ENCODE measurements at places on chromosomes 2 and 18.

GRCh38 chr18:76273036-76273545 lies 222.0 kb downstream of the ZNF516 start:
- DNase-seq = no peak

- DNase-seq = no peak
These were observed 49.4 kb downstream of the PLEKHM3 start for GRCh38 chr2:207975921-207976320.

DNA sequence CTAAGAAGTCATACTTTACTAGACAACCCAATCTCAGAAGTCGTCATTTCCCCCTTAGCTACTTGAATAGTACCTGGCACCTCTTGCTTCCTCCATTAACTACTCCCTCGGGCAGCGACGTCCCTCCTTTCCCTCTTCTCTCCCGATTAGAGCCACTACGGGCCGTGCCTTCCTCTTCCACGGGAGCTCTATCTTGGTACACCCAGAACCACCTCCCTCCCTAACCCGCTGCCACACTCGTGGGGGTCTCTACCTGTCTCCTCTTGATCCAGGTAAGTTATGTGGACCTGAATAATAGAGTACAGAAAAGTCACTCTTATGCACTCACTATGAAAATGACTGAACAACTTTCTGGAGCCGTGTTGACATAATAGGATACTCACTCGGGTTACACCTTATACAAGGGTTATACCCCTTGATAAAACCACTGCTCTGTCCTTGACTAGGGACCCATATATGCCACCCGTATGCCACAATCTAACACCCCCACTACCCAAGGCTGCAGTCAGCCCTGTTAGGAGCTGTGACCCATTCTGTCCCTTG lies 595 bp upstream of the HDHD2 start:
- DNase-seq = no peak

DNA sequence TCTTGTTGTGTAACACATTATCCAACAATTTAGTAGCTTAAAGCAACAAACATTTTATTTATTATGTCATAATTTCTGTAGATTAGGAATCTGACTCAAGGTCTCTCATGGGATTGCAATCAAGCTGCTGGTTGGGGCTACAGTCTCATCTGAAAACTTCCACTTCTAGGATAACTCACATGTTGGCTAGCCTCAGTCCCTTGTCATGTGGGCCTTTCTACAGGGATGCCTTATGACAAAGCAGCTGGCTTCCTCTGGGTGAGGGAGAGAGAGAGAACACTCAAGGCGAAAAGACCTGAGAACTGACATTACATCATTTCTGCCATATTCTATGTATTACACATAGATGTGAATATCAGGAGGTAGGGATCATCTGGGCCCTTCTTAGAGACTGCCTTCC lies 317.9 kb upstream of the VRK2 start:
- DNase-seq = no peak

- DNase-seq = no peak
These were observed 7.7 kb downstream of the SLC30A3 start for GRCh38 chr2:27255187-27255586.

DNA sequence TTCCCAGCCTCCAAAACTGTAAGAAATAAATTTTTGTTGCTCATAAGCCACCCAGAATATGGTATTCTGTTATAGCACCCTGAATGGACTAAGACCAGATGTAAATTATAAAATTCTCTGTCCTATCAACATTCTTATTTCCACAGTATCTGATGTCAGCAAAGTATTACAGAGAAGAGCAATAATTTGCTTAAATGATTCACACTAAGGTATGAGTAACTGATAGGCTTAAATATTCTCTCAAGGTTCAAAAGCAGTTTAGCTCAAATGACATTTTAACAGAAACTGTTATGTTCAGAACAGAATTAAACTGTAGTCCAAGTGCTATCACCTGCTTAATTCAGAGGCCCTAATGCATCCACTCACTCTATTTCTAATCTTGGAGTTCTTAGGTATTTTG lies 12.8 kb downstream of the SESTD1 start:
- DNase-seq = no peak

DNA sequence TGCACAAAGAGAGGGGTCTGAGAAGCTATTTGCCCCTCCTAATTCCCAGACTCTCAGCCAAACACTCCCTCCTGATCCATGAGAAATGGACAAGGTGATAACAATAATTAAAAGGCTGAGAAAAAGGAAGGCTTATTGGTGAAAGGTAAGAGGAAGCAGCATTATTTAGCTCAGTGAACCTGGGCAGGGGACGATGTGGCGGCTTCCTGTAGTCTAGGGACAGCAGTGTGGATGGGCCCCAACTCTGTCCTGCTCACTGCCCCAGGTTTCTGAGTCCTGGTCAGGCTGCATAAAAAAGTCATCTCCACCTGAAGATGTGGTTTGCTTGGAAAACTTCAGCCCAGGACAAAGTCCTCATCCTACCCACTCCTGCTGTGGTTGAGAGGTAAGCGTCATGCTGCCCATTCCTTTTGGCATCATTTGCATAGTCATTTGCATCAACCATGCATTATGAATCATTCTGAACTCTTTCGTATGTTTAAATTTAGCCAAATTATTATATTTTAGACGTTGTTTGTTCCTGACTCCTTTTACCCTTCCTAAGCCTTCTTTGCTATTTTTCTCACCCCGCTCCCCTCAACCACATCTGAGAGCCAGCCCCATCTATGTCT lies 126.8 kb downstream of the CLIP4 start:
- DNase-seq = no peak

DNA sequence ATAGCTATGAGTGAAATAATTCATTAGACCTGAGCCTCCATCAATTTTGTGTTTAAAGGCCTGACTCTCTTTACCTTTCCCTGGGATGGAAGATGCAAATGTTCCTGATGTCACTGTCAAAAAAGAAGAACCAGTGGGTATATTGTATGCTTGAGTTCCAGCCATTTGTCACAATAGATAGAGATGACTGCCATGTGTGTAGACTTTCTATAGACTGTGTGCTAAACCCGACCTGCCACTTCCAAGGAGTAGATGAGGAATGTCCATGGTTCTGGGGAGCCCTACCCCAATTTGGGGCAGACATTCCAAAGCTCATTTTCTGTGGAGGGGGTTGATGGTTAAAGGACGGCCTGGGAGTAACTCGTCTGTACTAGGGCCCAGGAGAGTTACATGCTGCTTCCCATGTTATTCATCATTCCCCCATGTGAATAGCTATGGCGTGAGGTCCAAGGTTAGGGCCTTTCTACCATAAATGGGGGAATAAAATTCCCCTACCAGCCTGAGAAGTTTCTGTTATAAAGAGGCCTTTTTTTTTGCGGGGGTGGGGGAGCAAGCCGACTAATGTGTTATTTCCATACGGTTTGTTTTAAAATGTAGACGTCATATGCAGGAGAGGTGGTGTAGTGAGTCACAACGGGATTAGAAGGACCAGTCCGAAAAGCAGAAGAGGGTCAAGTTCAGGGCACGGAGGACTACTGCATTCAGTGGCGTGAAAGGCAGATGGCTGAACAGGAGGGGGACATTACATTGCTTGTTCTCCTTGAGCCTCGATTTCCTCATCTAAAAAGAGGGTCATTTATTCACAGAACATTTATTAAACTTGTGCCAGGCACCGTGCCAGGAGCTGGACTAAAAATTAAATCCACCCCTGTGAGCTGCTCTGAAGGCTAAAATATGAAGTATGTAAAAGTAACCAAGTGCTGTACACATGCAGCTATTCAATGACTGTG lies 24.0 kb downstream of the IL1B start:
- DNase-seq = no peak

DNA sequence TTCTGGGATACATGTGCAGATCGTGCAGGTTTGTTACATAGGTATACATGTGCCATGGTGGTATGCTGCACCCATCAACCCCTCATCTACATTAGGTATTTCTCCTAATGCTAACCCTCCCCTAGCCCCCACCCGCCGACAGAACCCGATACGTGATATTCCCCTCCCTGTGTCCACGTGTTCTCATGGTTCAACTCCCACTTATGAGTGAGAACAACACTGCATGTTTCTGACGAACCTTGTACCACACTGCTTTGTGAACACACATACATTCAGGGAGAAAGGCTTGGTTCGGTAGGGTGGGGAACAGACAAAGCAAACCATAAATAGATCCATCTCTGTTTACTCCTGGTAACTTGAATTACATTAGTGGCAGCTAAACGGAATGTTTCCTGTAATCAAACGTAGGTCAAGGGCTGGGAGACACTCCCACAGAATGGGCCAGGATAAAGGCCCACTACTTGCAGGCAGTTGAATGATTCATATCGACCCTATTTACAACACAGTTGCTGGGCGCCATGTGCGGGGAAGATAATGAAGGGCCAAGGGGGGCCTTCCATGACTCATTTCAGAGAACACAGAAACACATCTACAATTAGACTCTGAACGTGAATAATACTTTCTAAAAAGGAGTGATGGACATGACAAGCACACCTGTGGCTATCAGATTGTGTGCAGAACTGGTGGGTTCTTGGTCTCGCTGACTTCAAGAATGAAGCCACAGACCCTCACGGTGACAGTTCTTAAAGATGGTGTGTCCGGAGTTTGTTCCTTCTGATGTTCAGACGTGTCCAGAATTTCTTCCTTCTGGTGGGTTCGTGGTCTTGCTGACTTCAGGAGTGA lies 56.8 kb upstream of the KIDINS220 start:
- no peak for DNase-seq

GRCh38 chr2:236762628-236763027 lies 193.0 kb downstream of the ACKR3 start:
- no peak for DNase-seq

- DNase-seq = no peak
These were observed 218.0 kb upstream of the OSR1 start for GRCh38 chr2:19576411-19576810.

DNA sequence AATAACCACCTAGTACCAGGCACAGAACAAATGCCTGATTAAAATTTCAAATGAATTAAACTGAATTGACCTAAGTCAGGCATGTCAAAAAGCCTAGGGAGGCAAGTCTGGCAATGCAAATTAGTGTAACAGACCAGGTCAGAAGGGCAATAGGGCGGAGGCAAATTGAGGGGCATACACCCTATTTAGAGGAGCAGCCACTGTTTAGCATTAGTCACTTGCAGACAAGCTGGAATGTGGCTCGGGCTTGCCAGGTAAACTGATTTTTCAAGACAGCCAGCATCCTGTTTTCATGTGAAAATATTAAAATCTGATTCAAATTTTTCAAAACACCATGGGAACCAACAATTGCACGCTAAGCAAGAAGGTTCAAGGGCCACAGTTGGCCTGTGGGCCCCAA lies 160.3 kb downstream of the EN1 start:
- no peak for DNase-seq

- no peak for DNase-seq
These were observed 13.4 kb upstream of the ZNF512 start for GRCh38 chr2:27569398-27569797.

DNA sequence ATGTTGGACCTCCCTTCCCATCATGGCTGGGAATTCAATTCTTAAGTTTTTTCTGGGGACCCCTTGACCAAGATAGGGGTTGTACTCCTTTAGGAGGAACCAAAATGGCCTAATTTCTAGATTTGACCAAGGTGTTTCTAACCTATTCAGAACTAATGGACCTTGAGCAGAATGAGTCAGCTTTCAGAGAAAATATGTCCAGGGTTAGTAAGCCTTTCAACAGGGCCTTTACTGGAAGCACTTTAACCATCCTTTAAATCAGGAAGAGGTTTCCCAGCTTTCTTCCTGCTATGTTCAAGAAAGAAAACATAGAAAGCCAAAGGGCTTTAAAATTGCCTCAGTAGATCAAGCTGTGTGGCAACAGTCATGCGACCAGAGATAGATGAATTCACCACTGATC lies 1184.9 kb upstream of the ACVR2A start:
- DNase-seq = no peak

DNA sequence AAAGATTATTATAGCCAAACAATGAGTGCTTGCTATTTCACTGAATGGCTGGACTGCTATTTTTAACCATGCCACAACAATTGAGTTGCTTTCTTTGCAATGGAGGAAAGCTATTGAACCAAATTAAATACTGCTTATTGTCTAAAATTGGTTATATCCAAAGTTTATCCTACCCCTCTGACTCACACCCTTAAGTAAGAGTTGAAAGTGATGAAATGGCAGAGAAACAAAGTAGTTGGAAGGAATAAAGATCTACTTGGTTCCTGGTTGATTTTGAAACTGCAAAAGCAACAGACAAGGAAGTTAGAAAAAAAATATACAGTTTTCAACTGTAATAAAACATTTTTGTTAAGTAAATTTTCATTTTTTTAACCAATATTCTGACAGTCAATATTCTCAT lies 47.5 kb downstream of the EML4 start:
- DNase-seq = no peak

DNA sequence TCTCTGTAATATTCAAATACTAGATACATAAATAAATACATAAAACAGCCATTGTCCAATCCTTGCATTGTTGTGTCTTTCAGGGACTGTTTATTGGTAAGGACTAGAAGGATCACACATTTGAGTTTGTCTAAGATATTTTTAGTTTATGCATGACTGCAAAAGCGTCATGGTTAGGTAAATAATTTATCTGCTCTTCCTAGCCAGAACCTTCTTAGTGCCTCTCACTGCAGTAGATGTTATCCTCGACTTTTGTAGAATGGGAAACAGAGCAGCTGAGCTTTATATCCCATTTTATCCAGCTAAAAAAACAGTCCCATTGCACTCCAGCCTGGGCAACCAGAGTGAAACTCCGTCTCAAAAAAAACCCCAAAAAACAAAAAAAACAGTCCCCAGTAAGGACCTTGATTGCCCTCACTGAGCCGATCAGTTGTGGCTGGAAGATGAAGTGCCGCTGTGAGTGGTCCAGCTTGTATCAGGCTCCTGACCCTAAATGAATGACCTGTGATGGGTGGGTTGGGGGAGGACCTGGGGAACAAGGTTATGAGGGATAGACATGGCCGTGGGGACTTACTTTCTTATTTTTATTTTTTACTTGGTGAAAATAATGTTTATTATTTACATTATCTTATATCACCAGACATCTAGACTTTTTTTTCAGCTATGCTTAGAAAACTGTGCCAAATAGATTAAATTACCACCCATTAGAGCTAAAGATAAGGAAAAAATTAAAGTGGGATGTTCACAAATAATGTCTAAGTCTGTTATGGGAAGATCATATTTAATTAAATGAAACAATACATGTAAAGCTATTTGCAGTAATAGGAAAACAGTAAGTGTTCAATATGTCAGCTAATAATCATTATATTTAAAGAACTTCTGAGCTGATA lies 10.9 kb upstream of the ADAM23 start:
- no peak for DNase-seq

GRCh38 chr2:240326246-240326645 lies 109.2 kb upstream of the GPC1 start:
- DNase-seq = no peak

DNA sequence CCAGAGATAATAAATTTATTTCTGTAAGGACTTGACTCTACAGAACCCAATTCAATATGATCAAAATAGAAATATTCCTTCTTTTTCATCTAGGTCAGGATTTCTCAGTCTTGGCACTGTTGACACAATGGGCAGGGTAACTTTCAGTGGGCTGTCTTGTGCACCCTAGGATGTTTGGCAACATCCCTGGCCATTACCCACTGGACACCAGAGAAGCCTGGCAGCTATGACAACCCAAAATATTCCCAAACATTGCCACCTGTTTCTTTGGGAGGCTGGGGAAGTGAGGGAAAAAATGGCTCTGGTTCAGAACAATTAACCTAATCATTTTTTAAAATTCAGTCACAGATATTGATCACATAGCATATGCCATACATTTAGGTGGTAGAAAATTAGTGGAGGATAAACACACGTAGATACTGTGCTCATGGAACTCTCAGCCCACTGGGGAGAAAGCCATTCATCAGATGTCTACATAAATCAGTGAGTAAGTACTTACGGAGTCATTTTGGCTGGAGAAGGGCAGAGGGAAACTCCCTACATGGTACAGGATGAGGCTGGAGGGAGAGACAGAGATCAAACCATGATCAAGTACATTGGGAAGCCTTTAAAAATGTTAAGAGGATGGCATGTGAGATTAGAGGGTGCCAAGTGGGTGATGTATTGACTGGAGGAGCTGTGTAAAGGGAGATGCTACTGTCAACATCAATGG lies 718 bp upstream of the TNP1 start:
- no peak for DNase-seq

All from left renal cortex interstitium (tissue), 4 donors.